Stimulated activated effector memory CD8-positive, alpha-beta T cell treated with anti-CD3 and anti-CD28 coated beads, Interleukin-12 subunit alpha, Interleukin-12 subunit beta, amount 100 ng/mL, for 72 hours (primary cell): ENCODE measurements at places on chromosomes 16 and 17.

DNA sequence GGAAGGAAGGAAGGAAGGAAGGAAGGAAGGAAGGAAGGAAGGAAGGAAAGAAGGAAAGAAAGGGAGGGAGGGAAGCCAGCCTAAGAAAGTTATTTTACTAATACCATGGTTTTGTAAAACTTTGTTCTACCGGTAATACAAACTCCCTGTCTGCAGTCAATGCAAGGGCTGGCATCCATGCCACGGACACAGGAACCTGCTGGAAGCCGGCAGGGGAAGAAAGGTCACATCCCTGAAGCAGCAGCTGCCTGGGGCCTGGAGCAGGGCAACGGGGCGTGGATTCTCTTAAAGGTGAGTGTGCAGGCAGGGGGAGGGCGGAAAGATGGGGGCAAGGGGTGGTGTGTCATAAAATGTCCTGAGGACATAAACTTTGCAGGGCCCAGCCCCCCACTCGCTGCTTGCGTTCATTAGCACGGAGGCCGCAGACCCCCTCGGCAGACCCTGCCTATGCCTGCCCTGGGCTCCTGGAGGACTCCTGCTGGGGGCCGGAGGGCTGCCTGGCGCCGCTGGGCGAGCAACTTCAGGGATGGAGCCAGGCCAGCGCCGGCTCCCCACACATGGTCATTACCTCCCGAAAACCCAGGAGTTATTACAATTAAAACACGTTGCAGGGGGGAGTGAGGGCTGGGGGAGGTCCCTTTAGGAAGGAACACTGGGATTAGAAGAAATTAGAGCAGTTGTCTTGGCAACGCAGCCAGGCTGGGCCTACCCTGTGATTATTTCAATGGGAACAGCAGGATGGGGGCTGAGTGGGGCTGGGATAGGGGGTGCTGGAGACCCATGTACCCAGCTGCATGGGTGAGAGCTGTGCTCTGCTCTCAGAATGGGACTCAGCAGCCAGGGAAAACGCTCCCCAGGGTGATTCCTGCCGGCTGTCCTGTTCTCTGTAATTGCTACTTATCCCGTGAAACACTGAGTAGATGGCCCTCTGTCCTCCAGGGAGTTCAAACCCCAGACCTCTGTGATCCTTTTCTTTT, 257.9 kb downstream of the SOX9 start:
- no peak for DNase-seq

GRCh38 chr16:22126037-22126558, 33.8 kb downstream of the VWA3A start:
- DNase-seq, result no peak

GRCh38 chr16:27636453-27637240, 86.7 kb downstream of the KATNIP start:
- DNase-seq, result no peak

DNA sequence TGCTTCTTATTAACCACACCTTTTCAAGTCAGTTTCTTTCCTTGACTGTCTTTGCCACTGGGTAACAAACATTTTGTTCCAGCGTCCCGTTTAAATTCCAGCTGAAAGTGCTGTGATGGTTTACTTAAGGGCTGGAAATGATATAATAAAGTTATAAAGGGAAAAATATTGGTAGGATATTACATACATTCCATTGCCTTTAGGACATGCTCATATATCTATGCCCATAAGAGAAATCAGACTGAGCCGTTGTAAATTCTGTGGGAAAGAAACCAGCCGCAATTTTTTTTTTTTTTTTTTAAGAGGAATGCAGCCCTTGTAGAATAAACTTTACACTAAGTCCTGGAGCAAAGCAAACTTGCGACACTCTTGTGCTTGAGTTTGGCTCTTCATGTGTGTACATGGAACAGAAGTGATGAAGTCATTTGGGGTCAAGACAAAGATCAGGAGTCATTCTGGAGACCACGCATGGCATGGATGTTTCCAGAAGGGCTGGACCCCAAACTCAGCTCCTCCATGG, 210.9 kb downstream of the XYLT1 start:
- no peak for DNase-seq

- no peak for DNase-seq
Observed at GRCh38 chr17:69207151-69207550, 21.5 kb downstream of the ABCA10 start.

DNA sequence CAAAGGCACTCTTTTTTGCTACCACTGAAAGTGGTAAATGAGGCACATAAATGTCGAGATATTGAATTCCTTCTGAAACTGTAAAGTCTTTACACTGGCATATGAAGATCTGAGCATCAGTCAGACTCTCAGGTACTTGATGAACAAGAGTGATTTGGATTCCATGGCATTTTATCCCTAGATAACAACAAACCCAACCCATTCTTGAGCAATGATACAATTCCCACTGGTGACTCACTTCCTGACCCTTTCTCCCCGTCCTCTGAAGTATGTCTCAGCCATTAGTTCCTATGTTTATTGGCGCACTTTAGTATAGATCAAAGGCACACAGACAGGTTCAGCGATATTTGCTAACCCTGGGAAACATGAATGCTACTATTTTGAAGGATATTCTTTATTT, 147.0 kb upstream of the RBFOX1 start:
- DNase-seq, result no peak

- DNase-seq, result no peak
Observed at GRCh38 chr16:27235938-27236245, 32.6 kb downstream of the KDM8 start.

GRCh38 chr16:85259115-85259831, 147.0 kb upstream of the CIBAR2 start:
- DNase-seq, result no peak

DNA sequence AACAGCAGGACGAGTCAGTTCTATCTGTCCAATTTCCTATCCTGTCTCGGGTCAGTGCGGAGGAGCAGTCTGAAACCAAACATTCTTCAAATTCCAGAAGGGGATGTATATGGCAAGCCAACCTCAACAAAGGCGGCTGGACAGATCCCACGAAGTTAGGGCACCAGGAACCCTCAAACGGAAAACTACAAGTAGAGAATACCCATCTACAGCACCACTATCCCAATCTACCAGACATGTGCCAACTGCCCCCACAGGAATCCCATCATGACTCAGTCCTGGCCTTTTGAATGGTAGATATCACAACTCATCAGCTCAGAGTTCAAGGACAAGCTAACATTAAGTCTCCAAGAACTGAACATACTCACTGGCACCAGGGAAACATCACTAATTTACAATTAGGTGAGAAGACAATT, 2.3 kb downstream of the NAT9 start:
- DNase-seq, result no peak

GRCh38 chr17:66831383-66832210, 3.3 kb upstream of the CACNG5 start:
- DNase-seq, result no peak

- DNase-seq, result no peak
Observed at GRCh38 chr17:8712698-8713097, 31.9 kb downstream of the CCDC42 start.

- no peak for DNase-seq
Observed at GRCh38 chr17:80456465-80457235, 19.8 kb downstream of the NPTX1 start.

GRCh38 chr17:40582328-40582901, 17.1 kb upstream of the CCR7 start:
- DNase-seq, result no peak

- DNase-seq, result no peak
Observed at GRCh38 chr17:82357394-82357793, 1.7 kb upstream of the TEX19 start.

DNA sequence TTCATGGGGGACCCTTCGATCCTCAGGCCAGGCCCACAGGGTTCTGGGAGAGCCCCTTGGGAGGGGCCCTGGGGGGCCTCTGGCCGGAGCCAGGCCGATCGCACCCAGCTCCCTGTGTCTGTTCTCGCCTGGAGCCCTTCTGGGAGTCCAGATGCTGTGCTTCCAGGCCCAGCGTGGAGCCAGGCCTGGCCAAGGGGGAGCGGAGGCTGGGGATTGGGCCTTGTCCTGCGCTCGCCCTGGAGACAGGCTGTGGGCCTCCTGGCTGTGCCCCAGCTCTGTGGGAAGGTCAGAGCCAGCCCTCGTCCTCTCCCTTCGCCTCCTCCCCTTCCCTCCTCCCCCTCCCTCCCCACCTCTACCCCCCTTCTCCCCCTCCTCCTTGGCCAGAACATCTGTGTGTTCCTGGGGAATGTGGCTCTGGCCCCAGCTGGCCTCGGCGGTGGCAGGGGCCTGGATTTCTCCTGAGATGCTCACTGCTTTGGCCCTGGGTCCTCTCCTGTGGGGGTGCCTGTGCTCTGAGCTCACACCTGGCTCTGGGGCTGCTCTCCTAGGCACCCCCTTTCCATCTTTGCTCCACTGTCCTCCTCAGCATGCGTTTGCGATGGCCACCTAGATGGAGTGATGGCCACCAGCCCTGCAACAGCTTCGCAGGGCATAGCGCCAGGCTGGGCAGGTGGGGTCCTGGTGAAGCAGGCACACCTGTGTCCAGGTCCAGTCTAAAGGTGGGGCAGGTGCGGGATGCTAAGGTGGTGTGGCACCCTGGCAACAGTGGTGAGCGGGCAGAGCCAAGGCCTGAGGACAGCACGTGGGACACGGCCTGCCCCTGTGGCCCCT, 90.6 kb upstream of the CIBAR2 start:
- DNase-seq, result no peak

DNA sequence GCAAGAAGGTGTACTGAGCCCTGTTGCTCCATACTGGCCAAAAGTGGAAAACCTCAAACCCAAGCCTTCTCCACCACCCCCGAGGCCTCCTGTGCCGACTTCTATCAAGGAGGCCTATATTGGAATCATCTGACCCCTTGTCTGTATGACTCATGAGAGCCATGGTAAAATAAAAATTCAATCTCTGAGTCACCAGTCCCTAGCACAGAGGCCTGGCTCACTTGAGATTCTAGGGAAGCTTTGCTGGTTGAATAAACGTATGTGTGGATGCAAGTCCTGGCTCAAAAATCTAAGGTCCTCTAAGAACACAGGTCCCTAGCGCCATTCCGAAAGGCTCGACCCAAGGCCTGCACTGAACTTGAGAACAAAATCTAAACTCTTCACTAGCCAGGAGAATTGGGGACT, 15.0 kb downstream of the NSMCE1 start:
- no peak for DNase-seq

- DNase-seq, result no peak
Observed at GRCh38 chr16:58084635-58085034, 44.5 kb downstream of the CFAP20 start.

DNA sequence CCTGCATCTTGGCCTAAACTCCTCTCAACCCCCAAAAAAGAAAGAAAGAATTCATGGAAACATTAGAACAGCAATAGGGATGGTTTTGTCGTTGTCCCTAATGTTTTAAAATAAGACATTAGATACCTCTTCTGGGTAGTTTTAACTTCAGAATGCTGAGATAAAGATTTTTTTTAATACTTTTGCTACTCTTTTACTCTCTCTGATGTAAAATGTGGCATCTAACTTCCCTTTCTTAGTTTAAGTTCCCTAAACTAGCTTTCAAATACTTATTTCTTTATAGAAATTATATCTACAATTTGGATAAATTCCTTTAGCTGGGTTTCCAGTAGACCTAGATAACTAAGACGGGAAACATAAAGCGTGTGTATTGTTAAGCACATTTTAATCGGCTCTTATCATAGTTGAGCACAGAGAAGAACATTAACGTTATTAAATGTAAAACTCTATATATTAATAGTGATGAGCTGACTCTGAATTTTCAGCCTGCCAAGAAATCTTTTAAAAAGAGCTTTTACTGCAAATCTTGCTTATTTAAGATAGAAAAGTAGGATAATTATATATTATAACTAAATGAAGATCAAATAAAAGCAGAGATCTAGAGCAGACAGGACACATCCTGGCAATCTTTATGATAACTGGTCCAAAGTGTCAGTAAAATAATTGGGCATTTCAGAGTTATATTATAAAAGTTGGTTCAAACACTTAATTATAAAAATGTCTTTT, 183.2 kb downstream of the CYB561 start:
- DNase-seq, result no peak

DNA sequence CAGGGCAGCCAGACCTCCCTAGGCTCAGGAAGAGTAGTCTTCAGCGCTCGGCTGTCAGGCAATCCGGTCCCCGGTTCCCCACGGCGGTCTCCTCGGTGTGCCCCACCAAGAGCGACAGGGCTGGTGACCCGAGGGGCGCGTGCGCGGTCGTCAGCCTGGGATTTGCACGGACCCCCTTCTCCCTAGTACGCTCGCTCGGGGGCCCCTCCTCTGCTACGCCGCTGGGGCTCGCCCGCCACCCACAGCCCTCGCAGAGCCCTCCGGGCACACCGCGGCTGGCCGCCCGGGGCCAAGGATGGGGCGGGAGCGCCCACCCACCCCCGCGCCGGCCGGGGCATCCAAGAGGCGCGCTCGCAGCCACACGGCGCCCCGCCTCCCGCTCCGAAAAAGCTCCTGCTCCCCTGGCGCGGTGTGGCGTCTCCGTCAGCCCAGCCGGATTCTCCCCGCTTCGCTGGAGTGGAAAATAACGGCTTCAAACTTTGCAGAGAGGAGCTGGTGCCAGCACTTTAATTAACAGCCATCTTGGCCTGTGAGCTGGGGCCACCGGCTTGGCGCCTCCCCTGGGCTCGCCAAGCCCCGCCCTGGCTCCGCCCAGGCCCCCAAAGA, 2.1 kb upstream of the C1QL1 start:
- no peak for DNase-seq

DNA sequence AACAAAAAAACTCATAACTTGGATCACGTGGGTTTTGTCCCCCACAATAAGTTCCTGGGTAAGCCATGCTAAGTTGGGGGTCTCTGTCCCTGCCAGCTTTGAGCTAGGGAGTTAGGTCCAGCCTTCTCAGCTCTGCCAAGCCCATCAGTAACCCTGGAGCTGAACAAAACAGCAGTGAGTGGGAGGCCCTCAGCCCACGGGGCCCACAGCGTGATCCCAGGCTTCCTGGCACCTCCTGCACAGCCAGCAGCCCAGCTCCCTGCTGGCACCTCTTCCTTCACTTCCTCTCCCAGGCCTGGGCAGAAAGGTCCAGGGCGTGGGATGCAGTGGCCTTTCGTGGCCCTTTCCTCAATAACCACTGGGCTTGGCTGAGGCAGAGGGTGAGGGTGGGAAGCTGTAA, 35.5 kb upstream of the CDC42EP4 start:
- DNase-seq, result no peak

DNA sequence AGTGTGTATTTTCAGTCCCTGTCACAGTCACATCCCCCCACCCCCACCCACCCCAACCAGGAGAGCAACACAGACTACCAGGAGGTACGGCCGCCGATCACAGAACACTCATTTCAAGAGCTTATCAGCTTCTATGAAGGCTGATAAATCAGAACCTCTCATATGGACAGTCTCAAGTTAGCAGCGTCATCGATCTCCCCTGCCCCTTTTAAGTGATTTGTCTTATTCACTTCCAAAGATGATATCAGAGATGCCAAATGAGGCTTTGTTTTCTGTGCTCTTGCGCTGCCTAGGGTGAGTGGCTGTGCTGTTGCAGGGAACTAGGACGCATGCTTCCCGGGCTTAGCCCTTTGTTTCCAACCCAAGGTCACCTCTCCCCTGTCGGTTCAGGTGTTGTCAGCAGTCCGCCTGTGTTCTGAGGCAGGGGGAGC, 26.8 kb upstream of the PMFBP1 start:
- DNase-seq, result no peak

- DNase-seq, result no peak
Observed at GRCh38 chr16:60681043-60681442, 1355.2 kb downstream of the CDH8 start.

DNA sequence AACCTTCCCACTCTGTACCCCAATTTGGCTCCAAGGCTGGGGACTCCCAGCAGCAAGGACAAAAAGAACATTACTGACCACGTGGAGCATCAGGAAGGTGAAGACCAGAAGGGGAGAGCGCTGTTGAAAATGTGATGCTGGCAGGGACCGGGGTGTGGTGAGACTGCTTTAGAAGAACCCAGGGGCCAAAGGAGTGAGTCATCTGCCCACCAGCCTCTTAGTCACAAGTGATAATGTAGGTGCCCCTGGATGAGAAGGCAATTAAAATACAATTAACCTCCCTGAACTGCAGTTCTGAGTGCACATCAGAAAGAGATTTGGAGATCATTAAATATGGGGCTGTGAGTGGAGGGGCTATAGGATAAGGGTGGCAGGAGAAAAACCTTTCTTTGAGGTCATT, 366.6 kb upstream of the CCL2 start:
- DNase-seq, result no peak
